ENCODE measurements at places on chromosomes 16 and 17.
A peak's percentile ranks its signal among the peaks of the same experiment; 100 is the strongest.

GRCh38 chr16:50282010-50282538, 15.7 kb downstream of the ADCY7 start:
- DNase-seq = peak; percentile 96

- no peak for DNase-seq
These were observed 10.0 kb downstream of the FAM117A start for GRCh38 chr17:49753959-49754391.

- DNase-seq = no peak
These were observed 4.5 kb upstream of the FOXL1 start for GRCh38 chr16:86573646-86574508.

DNA sequence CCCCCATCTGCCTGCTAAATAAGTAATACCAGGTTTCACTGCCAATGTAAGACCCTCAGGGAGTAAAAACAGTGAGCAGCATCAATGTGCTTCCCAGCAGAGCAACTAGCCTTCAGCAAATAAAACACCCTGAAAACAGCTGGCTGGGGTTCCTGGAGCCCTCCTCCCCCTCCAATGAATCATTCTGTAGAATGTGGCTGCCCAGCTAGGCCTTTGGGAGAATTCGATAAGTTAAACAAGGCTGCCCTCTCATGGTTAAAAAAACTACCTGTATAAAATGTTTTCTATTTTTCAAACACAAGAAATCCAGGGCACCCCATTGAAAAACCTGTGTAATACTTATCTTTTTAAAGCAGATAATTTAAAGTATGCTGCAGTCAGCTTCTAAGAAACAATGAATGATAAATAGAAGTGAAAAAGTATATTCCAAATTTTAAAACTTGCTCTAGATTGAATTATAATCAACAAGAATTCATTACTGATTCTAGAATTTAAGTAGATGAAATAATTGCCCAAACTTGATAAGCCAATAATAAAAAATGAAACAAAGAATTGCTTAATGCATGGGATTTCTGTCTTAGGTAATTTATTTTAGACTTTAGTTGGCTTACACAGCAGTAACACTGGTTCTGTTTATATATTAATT, 9.4 kb upstream of the TOM1L1 start:
- no peak for DNase-seq

DNA sequence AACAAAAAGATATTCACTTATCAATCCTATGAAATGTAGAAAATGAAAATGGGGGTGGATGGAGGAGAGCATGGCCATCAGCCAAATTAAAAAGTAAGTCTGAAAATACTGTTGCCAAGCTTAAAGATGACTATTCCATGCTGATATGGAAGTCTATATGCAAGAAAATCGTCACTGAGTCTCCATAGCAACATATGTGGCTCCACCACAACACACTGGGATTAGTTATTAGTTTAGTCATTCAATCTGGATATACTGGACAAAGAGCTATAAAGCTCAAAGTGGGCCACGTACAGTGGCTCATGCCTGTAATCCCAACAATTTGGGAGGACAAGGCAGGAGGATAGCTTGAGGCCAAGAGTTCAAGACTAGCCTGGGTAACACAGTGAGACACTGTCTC, 24.7 kb upstream of the PSMD7 start:
- no peak for DNase-seq

DNA sequence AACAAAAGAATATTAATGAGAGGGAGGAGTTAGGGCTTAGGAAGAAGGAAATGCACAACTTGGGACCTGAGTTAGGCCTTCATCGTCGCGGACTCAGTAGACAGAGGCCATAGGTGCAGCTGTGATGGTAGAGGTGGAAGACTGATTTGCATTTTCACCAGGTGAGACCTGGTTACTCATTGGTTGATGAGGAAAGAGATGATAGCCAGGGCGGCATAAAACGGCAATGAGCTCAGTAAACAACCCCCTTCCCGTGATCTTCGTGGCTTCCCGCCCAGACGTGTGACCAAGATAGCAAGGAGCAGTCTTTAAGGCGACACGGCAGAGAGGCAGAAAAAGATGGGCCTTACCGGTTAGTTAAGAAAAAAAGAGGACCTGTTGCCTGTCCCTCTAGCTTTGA, at the start of gene TMC5:
Gene TMC5, plus strand, starts transcription at position 244 of the 400 bp plus-strand sequence. CDS start 22,156 bp downstream, outside the sequence.
- DNase-seq = no peak

DNA sequence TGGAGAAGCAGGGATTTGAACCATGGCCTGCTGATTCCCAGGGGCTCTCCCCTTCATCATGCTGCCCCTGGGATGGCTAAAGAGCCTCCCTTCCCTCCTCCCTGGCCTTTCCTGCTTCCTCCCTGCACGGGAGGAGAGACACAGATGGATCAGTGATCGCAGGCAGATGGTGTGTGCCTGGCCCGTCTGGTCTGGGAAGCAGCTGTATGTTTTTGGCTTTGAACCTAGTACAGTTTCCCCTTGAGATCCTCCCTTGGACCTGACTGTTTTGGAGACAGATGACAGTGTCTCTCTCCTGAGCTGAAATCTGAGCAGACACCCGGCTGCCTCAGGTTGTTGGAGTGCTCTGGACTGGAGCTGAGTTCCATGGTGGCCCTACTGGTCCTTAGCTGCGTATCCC, 29.0 kb upstream of the ATP2C2 start:
- DNase-seq = no peak

DNA sequence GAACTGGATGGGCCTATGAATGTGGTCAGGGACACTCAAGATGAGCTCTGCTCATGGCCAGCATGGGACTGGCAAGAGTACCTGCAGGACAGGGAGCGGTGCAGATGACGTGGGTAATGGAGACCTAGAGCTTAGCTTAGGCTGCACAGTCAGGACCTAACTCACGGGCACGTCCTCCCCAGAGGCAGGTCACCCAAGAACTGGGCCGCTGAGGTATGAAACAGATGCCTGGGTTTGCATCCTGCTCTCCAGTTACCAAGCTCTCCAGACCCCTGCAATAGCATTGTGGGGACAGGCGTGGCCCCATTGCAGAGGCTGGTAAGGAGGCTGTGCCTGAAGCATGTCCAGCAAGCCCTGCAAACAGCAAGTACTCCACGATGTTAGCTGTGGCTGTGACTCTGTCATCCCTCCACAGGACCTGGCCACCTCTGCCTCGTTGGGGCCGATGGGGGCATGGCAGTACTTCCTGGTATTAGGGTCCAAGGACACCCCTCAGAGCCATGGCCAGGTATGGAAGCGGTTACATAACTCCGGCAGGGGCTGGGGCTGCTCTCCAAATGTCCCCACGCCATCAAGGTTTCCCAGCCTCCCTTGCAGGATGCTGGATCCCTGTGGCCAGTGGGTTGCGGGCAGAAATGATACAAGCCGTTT, 37.5 kb upstream of the RBFOX3 start:
- DNase-seq = no peak

DNA sequence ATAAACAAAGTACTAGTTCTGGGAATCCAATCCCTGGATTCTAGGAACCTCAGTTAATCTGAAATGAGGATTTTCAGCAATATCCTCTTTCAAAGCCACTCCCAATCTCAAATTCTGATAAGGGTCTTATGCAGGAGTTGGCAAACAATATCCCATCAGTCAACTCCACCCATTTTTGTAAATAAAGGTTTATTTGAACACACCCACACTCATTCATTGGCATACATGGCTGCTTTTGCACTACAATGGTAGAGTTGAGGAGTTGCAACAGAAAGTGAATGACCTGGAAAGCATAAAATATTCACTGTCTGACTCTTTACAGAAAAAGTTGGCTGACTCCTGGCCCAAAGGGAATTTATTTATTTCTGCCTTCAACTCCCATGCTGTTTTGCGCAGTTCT, 157.7 kb upstream of the CDH11 start:
- DNase-seq = no peak

- no peak for DNase-seq
These were observed 89.4 kb downstream of the C16orf78 start for GRCh38 chr16:49462989-49463371.

GRCh38 chr17:39238311-39238972, 12.7 kb upstream of the STAC2 start:
- DNase-seq = peak; percentile 48

GRCh38 chr16:88047462-88047861, 96.2 kb downstream of the BANP start:
- no peak for DNase-seq

DNA sequence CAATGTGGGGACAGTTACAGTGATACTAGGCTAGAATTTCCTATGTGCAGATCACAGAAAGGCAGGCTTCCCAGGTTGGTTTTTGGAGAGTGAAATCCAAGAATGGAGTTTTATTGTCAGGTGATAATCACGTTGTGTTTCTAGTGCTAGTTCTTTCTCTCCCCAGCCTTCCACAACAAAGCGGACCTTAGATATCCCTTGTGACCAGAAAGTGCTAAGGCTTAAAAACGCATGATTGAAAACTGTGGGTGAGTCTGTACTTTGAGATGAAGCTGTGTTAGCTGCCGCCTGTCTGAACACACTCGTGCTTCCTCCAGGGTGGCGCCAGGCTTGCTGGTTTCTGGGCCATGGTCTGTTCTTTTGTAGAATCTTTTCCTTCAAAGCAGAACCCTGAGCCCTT, 52.1 kb downstream of the BANP start:
- no peak for DNase-seq

- no peak for DNase-seq
These were observed 124.6 kb downstream of the KCNJ18 start for GRCh38 chr17:21816592-21817567.

GRCh38 chr17:78316867-78317789, 42.7 kb downstream of the SOCS3 start:
- peak; percentile 94 for DNase-seq

DNA sequence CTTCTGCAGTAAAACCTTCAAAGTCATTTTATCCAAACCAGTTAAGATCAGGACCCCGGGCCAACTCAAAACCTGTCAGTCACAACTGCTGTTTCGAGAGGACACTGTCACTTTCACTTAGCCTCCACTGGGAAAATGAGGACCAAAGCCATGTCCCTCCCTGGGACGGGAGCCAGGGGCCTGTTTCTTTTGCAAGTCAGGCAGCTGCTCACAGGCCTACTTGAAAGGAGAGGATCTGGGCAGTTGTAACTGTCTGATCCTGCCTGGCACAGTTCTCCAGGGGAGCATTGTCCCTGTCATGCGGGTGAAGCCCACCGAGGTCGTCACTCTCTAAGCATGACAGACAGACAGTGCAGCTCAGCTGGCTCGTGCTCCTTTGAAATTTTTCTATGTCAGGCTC, 276.2 kb downstream of the NPIPA8 start:
- no peak for DNase-seq

GRCh38 chr16:60818465-60818864, 1217.8 kb downstream of the CDH8 start:
- DNase-seq = no peak

DNA sequence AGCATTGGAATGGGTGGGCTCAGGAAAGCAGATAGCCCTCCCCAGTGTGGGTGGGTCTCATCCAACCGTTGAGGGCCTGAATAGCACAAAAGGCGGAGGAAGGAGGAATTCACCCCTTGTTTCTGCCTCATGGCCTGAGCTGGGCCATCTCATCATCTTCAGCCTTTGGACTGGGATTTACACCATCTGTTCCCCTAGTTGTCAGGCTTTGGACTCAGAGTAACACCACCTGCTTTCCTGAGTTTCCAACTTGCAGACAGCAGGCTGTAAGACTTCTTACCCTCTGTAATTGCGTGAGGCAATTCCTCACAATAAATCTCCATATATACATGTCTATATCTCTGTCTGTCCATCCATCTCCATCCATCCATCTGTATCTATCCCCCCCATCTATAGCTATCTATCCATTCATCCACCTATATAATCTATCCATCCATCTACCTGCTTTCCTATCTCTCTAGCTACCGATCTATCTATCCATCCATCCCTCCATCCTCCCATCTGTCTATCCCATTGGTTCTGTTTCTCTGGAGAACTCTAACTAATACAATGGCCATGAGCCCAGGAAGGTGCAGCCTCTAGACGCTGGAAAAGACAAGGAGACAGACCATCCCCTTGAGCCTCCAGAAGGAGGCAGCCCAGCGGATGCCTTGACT, 21.3 kb downstream of the DNAH17 start:
- no peak for DNase-seq
